ENCODE measurements at places on chromosomes 13 and 19.
A peak's percentile ranks its signal among the peaks of the same experiment; 100 is the strongest.

DNA sequence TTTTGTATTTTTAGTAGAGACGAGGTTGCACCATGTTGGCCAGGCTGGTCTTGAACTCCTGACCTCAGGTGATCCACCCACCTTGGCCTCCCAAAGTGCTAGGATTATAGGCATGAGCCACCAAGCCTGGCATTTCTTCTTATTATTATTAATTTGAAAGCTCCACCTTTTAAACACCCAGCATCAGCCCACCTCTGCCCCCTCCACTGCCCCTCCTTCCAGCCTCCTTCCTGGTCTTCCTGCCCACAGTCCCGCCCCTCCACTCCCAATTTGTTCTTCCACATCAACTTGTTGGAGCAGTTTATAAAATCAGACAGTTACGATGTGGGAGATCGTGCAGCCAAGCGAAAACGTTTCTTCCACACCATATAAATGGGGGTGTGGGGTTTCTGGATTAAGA is 7.8 kb upstream of the CLIP3 start:
- DNase-seq = no peak

DNA sequence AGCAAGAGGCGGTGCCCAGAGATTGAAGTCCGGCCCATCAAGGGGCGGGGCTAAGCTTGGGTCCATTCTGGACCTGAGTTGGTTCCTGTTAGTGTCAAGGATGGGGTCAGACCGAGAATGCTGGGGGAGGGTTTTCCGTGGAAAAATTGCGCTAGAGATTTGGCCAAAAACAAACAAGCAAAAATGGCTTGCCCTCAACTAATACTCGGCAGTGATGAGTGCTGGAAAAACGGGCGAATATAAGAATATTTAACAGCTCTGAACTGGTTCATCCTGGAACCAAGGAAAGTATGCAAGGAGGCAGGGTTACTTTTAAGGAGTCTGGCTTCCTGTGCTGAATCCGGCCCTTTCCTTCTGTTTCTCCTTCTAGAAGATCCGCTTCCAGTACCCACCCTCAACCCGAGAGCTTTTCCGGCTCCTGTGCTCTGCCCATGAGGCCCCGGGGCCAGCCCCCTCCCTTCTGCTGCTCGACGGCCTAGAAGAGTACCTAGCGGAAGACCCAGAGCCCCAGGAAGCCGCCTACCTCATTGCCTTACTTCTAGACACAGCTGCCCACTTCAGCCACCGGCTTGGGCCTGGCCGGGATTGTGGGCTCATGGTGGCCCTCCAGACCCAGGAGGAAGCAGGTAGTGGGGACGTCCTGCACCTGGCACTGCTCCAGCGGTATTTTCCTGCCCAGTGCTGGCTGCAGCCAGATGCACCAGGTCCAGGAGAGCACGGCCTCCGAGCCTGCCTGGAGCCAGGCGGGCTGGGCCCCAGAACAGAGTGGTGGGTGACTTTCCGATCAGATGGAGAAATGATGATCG is 880 bp downstream of the SWSAP1 start:
- peak; percentile 59 for DNase-seq

GRCh38 chr19:38059897-38060296 is 152.9 kb downstream of the SIPA1L3 start:
- DNase-seq = no peak

DNA sequence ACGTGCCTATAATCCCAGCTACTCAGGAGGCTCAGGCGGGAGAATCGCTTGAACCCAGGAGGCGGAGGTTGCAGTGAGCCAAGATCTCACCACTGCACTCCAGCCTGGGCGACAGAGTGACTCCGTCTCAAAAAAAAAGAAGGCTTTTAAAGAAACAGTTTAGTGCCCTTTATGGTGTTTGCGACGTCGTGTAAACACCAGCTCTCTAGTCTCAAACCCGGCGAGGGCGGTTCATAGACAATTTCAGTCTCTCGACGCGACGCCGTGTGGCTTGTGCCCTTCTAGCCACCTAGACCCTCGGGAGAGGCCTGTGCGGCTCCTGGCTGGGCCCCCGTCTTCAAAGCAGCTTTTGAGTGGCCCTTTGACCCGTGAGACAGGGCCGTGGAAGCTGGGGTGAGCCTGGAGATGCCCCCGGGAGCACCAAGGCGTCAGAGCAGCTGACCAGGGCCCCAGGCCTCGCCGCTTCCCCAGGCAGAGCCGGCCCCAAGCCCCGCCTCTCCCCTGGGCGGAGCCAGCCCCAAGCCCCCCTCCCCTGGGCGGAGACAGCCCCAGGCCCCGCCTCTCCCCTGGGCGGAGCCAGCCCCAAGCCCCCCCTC is 5.0 kb upstream of the MADCAM1 start:
- DNase-seq = no peak

GRCh38 chr13:97266332-97266731 is 44.2 kb downstream of the MBNL2 start:
- no peak for DNase-seq

- no peak for DNase-seq
Observed at GRCh38 chr19:4981681-4981958, 12.7 kb downstream of the KDM4B start.

- no peak for DNase-seq
Observed at GRCh38 chr13:32039528-32039927, 8.0 kb downstream of the FRY start.

DNA sequence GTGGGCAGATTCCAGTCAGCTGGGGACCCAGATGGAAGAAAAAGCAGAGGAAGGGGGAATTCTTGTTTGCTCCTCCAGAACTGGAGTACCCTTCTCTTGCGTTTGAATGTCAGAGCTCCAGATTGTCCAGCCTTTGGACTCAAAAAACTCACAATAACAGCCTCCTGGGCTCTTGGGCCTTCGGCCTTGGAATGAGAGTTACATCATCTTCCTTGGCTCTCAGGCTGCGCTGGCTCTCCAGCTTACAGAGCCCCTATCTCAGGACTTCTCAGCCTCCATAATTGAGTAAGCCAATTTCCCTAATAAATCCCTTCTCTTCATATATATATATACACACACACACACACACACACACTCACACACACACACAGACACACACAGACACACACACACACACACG is 1215.7 kb upstream of the SLC10A2 start:
- DNase-seq = no peak

DNA sequence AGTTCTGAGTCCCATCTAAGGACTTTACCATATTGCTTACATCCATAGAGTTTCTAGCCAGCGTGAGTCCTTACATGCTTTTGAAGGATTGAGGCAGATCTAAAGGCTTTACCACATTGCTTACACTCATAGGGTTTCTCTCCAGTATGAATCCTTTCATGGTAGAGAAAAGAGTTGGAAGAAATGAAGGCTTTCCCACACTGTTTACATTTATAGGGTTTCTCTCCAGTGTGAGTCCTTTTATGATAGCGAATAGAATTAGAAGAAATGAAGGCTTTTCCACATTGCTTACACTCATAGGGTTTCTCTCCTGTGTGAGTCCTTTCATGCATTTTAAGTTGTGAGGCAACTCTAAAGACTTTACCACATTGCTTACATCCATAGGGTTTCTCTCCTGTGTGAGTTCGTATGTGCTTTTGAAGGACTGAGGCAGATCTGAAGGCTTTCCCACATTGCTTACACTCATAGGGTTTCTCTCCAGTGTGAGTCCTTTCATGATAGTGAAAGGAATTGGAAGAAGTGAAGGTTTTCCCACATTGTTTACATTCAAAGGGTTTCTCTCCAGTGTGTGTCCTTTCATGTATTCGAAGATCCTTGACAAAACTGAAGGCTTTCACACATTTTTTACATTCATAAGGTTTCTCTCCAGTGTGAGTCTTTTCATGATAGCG is 8.4 kb upstream of the ZNF433 start:
- no peak for DNase-seq

- DNase-seq = no peak
Observed at GRCh38 chr19:7831452-7831851, 1.4 kb downstream of the EVI5L start.

- no peak for DNase-seq
Observed at GRCh38 chr19:42021185-42021584, 27.2 kb upstream of the ATP1A3 start.

- no peak for DNase-seq
Observed at GRCh38 chr19:34577531-34578101, 96.1 kb downstream of the WTIP start.
